ENCODE measurements at places on chromosomes 3 and 15.

GRCh38 chr3:25380222-25380739, 47.8 kb upstream of the RARB start:
- no peak for DNase-seq

- DNase-seq, result no peak
Measured at GRCh38 chr15:45259796-45260195, 7.8 kb downstream of the SLC28A2 start.

DNA sequence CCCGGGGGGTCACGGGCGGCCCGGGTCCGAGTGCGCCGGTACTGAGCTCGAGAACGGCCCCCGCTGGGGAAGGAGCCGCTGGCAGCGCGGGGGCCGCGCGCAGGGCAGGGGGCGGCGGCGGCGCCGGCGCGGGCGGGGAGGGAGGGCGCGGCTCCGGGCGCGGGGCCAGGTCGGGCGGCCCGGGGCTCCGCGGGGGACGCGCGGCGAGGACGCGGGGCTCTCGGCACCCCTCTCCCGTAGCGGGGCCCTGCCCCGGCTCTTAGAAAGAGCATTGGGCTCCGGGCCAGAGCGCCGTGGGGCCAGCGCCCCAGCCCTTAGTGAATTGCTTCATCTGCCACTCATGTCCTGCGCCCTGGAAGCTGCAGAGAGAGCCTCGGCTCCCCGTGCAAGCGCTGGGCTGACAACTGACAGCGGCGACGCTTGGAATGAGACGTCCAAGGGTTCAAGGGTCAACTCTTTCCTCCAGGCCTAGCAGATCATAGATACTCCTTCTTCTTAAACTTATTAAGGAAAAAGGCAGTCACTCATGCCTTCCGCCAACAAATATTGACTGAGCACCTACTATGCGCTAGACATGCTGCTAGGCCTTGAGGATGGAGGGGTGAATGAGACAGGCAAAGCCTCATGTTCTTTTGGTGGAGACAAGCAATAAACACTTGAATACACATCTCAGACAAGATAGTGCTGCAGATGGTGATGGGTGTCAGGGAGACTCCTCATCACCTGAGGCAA, 140.8 kb downstream of the SMAD6 start:
- DNase-seq, result no peak

- no peak for DNase-seq
Measured at GRCh38 chr3:150547045-150547741, 606 bp downstream of the EIF2A start.

DNA sequence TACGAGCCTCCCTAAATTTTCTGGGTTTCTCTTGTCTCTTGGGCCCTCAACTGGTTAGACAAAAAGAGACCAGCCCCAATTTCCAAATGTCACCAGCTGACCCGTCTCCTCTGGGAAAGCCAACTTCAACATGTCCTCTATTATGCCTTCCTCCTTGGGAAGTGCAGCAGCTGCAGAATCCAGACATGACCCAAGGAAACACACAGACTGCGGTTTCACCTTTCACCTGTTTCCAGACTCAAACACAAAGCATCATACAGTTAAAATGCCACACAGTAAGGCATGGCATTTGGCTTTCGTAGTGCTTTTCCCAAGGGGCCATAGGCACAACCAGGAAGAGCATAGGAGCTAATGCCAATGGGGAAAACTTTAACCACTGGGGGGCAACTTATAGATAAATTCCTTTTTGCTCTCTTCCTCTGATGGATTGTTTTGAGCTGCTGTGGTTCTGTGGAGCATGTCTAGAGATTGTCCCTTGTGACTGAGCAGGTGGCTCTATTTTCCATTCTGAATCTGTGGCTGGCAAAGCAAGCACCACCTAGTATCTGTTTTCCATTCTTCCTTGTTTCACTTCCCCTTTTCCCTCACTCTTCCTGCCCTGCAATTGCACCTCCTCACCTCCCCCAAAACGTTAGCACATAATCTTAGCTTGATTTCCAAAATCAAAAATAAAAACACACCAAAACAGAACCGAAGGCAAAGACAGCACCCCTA, 49.3 kb downstream of the HHLA2 start:
- no peak for DNase-seq

DNA sequence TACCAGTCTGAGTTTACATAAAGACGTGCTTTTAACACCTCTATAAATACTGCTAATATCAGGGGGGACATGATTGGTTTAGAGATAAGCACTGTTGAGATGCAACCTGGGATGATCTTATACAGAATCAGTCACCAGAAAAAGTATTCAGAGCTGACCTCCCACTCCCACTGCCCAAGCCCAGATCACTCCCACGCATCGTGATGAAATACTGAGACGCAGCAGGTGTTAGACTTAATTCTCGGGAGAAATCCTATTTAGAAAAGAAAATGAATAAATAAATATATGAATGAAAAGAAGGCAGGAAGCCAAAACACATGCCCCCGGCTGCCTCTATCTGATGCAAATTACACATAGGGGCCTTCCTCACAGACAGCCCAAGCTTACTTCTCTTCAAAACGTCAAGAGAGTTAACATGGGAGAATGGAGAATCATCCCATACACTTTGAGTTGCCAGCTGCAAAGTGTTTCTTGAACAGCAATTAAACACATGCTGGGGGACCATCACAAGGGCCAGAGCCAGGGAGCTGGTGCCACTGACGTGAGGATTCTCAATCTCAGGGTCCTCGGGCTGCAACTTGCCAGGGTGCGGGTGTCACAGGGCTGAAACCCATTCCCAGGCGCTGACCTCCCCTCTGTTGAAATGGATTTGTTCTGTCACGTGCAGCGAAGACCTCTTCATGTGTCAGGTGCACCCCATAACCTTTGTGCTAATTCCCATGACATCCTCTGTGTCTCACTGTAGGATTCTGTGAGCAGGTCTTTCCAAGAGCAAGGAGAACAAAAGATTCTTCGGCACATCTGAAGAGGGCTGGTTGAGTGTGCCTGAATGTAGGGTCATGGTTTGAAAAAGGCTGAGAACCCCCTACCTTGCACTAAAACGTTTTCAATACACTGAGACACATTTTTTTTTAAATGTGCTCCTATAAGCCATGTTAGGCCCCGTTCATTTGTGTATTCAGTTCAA, 764.2 kb upstream of the ARRDC4 start:
- DNase-seq, result no peak

DNA sequence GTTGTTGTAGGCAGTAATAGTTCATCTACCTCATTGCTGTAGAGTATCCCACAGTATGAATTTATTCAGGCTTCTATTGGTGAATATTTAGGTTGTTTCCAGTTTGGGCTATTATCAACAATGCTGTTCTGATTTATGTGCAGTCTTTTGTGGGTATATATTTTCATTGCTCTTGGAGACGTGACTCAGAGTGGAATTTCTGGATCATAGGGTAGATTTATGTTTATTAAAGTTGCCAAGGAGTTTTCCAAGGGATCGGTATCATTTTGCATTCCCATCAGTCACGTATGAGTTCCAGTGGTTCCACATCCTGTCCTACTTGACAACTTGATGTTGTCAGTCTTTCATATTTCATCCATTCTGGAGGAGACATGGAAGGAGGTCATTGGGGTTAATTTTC, 8.4 kb upstream of the HRH1 start:
- no peak for DNase-seq

GRCh38 chr15:36884518-36884875, 215.9 kb downstream of the MEIS2 start:
- no peak for DNase-seq

- DNase-seq, result no peak
Measured at GRCh38 chr3:55692295-55692956, 205.3 kb upstream of the WNT5A start.

GRCh38 chr3:69784954-69785514, 45.8 kb downstream of the MITF start:
- DNase-seq, result no peak

DNA sequence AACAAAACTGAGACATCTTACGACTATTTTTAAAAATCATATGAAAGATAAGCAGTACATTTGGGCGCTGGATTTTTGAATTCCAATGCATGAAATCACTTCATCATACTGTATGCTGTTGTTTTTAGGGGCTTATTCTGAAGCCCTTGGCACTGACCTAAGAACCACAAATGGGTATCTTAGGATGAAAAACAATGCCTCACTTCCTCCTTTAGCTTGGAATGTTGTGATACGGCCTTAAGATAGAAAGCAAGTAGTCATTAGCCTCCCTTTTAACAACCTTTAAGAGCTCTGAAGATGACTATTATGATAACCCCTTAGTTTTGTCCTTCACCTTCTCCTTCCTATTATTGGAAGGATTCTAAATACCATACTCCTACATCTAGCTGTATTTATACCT, 289.8 kb downstream of the ARPP21 start:
- no peak for DNase-seq

DNA sequence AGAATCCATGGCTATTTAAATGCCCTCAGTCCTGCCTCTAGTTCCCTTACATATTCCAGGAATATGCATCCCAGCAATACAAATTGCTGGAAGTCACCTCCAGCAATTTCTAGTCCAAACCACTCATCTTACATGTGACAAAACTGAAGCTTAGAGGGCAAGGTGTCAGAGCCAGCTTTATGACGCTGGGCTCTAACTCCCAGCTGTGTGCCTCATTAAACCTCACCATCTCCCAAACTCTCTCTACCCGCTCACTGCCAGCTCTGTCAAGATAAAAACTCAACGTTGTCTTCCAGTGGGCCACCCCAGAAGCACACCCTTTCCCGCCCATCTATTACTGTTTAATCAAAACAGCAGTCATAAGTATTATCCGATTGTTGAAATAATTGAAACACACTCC, 7.9 kb downstream of the TNIK start:
- DNase-seq, result no peak

GRCh38 chr3:51961602-51962569, 5.4 kb downstream of the PCBP4 start:
- no peak for DNase-seq

GRCh38 chr3:130528120-130528519, 11.1 kb downstream of the COL6A6 start:
- DNase-seq, result no peak

DNA sequence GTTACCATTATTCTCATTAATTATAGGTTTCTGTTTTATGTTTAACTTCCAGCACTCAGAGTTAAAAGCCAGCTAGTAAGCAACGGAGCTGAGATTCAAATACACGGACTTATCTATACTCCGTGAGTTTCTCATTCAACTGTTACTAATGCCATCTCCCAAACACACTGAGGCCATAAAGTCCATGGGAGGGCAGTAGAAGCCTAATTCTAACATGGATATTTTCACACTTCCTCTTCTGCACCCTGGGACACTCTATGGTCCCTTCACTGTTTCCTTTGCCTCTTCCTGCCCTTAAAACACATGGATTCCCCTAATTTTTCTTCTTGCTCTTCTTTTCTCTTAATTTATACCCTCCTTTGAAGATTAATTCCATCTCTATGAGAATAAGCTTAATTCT, 245.0 kb downstream of the KLF13 start:
- DNase-seq, result no peak

- no peak for DNase-seq
Measured at GRCh38 chr3:43481375-43481774, 140.4 kb downstream of the ANO10 start.

DNA sequence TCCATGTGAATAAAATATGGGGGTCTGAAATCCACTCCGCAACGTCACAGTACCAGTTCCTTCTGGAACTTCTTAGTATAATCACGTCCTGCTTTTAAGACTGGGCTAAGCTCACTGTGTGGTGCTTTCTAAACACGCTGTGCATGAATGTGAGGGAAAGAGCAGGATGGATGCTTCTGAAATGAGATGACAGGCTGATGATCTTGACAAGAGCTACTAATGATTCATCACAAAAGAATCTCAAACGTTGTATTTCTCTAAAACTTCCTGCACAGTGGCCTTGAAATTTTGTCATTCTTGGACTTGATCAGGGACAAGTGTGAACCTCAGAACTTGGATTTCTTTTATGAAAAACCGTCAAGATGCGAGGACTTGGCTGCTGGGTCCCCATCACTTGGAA, 221.4 kb downstream of the CADPS start:
- DNase-seq, result no peak

DNA sequence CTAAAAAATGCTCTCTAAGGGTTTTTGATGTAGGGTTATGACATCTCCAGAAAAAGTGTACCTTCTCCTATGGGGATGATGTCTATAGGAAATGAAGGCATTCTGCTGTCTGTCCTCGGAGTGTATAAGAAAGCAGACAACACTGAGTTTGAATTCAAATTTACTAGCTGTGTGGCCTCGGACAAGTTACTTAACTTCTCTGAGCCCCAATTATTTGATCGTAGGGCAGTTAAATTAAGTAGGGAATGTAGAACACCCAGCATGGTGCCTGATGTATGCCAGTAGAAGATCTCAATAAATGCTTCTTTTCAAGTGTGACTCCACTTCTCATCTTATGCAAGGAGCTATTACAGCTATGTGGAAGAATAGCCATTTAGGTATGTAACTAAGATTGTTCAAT, 184.6 kb downstream of the CPNE4 start:
- no peak for DNase-seq

Measured in activated naive CD4-positive, alpha-beta T cell treated with anti-CD3 and anti-CD28 coated beads, Interleukin-2, amount 50 U/mL, for 16 hours (primary cell).